ENCODE measurements at places on chromosomes 6 and 20.

GRCh38 chr20:23242104-23242503, 108.5 kb upstream of the NXT1 start:
- no peak for DNase-seq

DNA sequence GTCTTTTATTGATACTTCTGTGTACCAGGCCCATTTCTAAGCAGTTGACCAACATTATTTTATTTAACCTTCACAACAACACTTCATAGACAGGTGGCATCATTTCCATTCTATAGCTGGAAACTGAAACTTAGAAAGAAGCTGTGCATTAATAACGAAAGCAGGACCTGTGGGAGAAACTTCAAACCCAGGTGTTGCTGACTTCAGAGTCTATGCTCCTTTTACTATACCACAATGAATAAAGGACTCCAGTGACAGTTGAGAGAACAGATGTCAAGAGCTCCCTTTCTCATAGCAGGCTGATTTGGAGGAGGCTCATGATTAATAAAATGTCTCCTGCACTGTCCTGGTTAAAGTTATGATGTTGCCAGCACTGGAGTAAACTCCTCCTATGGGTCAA, 56.6 kb upstream of the POU3F2 start:
- no peak for DNase-seq

DNA sequence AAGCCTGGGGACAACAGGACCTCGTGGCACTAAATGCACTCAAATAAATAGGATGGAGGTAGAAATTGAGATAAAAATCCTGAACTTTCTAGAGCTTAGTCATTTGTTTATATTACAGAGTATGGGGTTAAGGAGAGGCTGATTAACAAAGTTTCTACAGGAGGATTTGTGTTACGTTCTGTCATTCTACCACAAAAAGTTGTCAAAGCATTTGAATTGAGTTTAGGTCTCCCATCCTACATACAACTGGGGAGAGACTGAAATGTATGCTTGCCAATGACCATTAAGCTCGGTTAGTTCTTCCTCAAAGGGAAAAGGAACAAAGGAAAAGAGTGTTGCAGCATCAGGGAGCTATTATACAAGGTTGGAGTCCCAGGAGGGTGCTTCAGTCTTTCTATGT, 597.9 kb downstream of the COL12A1 start:
- DNase-seq = no peak

DNA sequence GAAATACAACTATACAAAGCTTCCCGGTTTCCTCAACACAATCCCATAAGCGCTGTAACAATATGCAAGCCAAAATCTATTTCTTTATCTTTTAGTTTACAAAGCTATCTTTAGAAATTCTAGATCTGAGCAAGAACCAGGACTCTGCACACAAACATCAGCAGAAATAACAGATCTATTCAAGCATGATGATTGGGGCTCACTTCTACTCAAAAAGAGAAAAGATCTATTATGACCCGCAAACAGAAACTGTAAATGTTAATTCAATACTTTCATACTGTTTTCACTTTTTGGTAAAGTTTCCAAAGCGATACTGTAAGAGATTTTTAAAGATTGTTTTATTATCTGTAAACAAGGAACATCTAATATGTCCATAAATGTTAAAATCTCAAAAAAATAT, 86.6 kb downstream of the SESN1 start:
- DNase-seq = no peak

DNA sequence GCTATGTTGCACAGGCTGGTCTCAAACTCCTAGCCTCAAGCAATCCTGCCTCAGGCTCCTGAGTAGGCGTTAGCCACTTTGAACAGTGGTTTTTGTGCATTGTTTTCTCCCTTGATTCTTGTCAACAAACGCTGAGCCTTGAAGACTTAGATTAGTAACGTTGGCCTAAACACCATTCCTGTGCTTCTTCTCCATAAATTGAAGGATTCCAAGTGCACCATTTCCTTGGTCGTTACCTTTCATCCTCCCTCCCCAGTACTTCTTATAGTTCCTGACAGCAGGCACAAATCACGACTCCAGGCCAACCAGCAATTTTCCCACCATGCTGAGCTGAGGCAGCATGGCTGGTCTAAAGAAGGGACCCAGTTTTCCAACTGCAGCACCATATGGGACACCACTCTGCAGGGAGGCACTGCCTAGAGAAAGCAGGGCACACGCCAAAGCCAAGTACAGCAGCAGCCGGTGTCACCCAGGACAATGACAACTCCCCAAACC, 8.9 kb downstream of the RPS10 start:
- DNase-seq = no peak

GRCh38 chr20:58149437-58150091, 78.9 kb downstream of the ANKRD60 start:
- DNase-seq = no peak

- no peak for DNase-seq
Measured at GRCh38 chr20:58084966-58085365, 143.5 kb downstream of the ANKRD60 start.

GRCh38 chr20:46148313-46149208, 30.4 kb downstream of the CD40 start:
- no peak for DNase-seq

DNA sequence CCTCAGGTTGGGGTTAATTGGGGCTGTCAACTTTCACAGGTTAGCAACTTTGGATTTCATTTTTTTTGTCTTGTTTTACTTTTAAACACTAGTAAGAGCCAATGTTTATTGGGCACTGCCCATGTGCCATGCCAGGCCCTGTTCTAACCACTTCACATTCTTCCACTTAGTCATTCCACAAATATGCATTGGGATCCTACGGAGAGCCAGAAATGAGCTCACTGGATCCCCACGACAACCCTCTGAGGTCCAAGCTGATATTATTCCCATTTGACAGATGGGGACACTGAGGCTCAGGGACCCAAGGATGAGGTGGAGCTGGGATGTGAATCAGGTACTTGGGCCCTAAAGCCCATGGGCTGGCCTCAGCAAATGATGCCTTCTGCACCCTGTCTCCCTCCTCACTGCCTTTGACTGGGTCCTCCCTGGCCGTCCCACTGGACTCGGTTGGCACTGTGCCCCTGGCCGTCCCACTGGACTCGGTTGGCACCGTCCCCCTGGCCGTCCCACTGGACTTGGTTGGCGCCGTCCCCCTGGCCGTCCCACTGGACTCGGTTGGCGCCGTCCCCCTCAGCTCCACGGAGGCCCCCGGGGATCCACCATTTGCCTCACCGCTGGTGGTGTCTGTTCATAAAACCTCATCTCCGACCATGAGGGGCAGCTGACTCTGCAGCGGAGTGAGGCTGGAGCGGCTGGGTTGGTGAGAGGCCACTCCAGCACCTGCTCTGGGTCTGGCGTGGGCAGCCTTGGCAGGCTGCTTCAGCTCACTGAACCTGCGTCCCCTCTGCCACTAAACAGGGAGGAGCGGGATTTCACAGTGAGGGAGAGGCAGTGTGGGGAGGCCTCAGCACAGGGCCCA, 4.8 kb upstream of the PMEPA1 start:
- no peak for DNase-seq

- no peak for DNase-seq
Measured at GRCh38 chr6:127951172-127951917, 50.5 kb upstream of the THEMIS start.

GRCh38 chr20:46775806-46776205, 66.4 kb downstream of the SLC2A10 start:
- no peak for DNase-seq

DNA sequence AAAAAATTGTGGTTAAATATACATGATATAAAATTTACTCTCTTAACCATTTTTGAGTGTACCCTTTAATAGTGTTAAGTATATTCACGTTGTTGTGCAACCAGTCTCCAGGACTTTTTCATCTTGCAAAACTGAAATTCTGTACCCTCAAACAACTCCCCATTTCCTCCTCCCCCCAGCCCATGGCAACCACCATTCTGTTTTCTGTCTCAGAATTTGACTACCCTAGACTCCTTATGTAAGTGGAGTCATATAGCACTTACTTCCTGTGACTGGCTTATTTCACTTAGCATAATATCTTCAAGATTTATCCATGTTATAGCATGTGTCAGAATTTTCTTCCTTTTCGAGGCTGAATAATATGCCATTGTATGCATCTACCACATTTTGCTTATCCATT, 5.1 kb downstream of the VPS16 start:
- DNase-seq = no peak

GRCh38 chr6:39425346-39426072, 103.0 kb upstream of the KCNK16 start:
- no peak for DNase-seq

DNA sequence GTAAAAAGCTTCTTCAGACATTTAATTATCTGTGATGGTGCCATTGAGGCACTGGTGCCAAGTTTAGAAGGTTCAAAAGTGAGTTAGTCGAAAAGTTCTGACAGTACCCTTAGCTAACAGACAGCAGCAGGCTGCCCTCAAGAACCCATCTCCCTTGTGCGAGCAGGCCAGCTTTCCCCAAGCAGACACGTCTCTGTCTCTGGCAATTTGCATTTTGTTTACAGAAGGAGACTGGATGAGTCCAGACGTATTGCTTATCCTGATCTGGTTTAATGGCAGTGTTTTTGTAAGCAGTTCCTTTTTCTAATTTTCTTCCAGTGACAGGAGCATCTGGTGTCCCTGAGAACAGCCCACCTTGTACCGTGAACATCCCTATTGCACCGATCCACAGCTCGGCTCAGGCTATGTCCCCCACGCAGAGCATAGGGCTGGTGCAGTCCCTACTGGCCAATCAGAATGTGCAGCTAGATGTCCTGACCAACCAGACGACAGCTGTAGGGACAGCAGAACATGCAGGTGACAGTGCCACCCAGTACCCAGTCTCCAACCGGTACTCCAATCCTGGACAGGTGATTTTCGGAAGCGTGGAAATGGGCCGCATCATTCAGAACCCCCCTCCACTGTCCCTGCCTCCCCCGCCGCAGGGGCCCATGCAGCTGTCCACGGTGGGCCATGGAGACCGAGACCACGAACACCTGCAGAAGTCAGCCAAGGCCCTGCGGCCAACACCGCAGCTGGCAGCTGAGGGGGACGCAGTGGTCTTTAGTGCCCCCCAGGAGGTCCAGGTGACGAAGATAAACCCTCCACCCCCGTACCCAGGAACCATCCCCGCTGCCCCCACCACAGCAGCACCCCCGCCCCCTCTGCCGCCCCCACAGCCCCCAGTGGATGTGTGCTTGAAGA, 58.3 kb upstream of the TMEM181 start:
- DNase-seq = no peak

DNA sequence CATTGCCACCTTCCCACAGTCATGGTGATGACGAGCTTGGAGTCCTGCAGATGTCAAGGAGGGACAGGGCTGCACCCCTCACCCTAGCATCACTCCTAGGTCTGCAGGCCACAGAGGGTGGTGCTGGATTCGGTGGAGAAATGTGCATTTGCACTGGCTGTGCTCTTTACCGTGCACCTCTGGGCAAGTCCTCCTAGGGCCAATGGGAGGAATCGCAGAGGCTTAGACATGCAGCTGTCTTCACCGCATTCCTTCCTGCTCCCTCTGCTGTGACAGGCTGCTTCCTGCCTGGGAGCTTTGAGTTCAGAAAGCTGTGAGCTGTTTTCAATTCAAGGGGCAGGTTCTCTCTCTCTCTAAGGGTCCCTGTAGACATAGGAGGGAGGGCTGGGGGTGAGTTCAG, 85.1 kb downstream of the EDN3 start:
- no peak for DNase-seq

DNA sequence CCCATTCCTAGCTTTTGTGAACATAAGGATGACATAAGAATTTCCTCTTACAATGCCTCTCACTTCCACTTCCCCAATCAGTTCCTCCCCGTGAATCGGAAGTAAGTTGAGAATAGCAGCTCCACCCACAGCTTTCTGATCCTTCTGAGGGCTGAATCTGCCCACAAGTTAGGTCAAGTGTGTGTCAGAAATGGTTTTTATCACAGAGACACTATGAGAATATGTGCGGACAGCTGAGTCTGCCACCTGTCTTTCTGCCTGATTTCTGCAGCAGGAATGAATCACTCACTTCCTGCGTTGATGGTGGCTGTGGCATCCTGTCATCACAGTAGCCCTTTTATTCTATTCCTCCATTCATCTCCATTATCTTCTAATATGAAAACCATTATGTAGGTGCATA, 70.2 kb downstream of the RIN2 start:
- no peak for DNase-seq

DNA sequence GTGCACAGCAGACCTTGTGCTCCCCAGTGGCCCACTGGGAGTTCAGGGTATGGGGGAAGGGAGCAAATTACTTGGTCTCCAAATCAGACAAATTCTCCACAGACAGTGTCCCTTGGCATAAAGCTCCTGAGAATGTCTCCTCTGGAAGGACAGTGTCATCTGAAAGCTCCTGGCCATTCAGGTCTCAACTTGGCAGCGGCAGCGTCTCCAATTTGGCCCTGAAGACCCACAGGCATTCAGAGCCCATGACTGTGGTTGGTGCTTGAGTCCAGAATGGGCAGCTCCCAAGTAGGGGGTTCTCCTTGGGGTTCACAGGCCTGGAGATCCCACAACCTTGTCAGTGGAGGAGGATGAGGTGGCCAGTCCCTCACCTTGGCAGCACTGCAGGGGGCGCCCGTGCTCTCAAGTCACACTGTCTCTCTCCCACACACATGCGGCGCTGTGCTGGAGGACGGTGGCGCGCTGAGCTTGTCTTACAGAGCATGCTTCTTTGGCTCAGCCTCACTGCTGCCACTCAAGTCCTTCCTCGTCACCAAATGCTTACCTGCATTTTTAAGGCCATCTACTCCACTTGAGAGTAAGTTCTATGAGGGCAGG, 20.7 kb downstream of the DYNLRB1 start:
- no peak for DNase-seq

DNA sequence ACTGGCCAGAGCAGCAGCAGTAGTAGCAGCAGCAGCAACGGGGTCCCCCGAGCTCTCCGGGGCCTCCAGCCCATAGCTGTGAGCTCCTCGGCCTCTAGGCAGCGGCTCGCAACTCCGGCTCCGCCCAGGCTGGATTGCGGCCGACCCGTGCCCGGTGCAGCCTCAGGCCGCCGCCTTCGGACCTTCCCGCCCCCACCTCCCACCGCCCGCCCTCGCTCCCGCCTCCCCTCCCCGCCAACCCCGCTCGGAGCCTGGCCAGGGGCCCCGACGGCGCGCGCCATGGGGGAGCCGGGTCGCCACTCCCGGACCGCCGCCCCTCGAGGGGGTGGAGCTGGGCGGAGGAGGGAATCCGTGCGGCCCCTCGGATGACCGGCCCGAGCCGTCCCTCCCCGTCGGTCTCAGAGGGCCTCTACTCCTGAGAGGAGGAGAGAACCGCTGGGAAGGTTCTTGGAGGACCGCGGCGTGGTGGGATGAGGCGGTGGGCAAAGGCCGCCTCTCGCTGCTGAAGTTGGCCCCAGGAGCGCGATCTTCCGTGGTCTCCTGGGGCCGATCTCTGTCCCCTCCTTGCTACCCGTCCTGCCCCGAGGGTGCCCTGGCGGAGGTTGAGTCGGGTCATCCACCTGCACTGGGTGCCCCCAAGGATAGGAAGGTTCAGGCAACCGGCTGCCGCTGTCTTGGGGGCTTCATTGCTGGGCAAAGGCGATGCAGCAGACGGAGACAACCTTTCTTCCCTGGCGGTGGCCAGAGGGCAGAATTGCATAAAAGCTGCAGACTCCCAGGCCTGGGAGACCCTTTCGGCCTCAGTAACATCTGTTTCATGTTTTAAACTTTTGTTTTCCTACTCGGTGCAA, at the start of gene ADAM33:
Gene ADAM33 (minus strand): TSS at position 80 of the 851 bp plus-strand sequence. CDS start 6 bp downstream, at position 74.
- DNase-seq = no peak

GRCh38 chr6:119934816-119935215, 585.3 kb upstream of the MAN1A1 start:
- DNase-seq = no peak

- DNase-seq = no peak
Measured at GRCh38 chr6:19558201-19558600, 279.0 kb upstream of the ID4 start.
